GF-D8 (cell line): ENCODE measurements at places on chromosomes 6 and 20.

GRCh38 chr6:52573295-52573694 is 3.6 kb downstream of the TRAM2 start:
- DNase-seq = no peak

- DNase-seq = no peak
These were observed 34.9 kb downstream of the ASCC3 start for GRCh38 chr6:100846276-100846675.

- no peak for DNase-seq
These were observed 195.5 kb upstream of the PRDM1 start for GRCh38 chr6:105890521-105891244.

DNA sequence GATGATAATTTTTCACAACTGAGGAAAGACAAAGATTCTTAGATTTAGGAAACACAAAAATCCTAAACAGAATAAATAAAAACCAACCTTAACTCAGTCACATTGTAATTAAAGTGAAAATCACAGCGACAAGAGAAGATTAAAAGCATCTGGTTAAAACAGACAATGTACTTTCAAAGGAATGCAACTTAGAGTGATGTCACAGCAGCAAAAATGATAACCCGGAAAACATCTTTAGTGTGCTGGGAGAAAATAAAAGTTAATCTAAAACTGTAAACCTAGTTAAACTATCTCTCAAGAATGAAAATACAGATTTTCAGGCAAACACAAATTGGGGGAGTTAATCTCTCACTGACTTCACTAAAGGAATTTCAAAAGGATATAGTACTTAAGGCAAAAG is 76.8 kb upstream of the OGFRL1 start:
- no peak for DNase-seq

- DNase-seq = no peak
These were observed 6.1 kb upstream of the LEMD2 start for GRCh38 chr6:33794910-33795623.

GRCh38 chr20:5180933-5181332 is 54.1 kb downstream of the CDS2 start:
- no peak for DNase-seq

- no peak for DNase-seq
These were observed 30.6 kb upstream of the LY86 start for GRCh38 chr6:6557886-6558285.

- DNase-seq = no peak
These were observed 65.0 kb downstream of the TOX2 start for GRCh38 chr20:43979576-43980105.

DNA sequence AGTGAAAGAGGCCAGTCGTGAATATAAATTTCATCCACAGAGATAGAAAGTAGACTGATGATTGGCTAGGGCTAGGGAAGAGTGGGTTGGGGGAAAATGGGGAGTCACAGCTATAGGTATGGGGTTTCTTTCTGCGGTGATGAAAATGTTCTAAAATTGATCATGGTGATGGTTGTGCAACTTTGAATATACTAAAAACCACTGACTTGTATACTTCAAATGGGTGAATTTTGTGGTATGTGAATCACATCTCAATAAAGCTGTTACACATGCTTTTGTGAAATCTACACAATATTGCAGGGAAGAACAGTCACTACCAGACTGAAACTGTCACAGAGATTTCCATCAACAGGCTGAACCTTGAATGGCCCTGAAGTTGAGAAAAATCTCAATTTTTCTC is 61.5 kb downstream of the LYRM4 start:
- no peak for DNase-seq

- no peak for DNase-seq
These were observed 563 bp upstream of the NNAT start for GRCh38 chr20:37520419-37520955.

DNA sequence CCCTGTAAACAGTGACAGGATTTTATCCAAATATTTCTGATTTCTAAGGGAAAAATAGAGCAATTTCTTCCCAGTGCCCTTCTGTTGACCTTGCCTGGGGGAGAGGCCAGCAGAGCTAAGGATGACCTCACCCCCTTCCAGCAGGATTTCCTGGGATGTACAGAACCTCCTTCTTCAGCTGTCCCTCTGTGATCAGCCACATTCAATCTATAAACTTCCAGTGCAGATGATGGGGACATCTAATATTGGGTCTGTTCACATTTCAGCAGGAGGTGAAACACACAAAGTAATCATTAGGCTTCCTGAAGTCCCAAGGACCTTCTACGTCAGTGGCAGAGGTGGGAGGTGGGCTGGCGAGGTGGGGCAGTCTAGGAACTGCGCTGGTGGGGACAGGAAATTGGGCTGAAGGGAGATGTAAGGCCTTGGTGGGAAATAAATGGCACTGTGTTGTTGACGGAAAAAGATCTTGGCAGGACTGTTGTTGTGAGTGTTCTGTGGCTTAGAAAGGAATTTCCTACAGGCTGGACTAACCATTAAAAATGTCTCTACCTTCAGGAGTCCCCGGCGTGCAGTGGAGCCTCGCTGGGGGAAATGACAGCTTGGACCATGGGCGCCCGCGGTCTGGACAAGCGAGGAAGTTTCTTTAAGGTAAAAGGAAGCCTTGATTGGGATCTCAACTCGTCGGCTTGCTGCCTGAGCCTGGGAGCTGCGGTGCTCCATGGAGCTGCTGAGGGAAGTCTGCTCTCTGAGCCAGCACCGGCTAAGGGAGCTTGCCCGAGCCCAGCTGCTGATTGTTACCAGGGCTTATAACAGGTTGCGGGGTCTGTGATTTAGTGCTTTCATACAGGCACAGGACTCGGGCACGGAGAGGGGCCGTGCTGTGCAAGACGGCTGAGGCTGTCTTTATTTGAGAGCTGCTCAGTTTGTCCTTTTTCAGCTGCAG is 127.9 kb upstream of the NAA20 start:
- DNase-seq = no peak

- DNase-seq = no peak
These were observed 155.7 kb upstream of the SUPT3H start for GRCh38 chr6:45533386-45533785.

DNA sequence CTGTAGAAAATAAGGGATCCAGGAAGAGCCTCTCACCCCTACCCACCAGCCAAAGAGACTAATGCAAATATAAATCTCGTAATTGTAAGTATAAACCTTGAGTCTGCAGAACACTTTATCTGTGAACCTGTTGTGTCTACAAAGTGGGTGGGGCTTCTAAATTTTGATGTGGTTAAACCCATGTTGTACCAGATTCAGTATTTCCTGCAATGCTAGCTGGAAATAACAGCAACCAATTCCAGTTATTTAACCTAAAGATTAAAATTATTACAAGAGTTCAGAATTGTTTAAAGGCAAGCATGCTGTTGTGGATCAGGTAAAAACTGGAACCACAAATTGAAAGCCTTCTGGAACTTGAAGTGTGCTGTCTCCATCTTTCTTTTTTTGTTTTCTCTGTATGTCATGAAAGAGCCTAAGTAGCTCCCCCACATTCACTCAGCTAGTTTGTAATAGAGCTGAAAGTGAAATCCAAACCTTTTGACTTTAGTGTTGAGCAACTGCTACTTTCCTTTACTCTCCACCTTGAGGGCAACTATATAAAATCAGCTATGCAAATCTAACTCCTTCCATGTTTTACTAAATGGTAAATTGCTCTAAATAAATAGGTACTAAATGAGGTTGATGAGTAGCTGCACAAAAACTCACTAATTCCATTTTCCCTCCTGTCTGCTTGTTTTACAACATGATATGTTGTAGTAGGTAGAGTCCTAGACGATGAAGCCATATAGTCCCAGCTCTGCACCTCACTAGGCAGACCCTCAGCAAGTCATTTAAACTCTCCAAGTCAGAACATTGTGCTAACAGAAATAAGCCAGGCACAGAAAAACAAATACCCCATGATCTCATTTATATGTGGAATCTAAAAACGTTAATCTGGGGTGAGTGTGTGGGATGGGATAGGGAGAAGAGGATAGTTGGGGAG is 17.9 kb upstream of the THEMIS start:
- DNase-seq = no peak

- DNase-seq = no peak
These were observed 16.2 kb downstream of the TFAP2A start for GRCh38 chr6:10398446-10399218.

DNA sequence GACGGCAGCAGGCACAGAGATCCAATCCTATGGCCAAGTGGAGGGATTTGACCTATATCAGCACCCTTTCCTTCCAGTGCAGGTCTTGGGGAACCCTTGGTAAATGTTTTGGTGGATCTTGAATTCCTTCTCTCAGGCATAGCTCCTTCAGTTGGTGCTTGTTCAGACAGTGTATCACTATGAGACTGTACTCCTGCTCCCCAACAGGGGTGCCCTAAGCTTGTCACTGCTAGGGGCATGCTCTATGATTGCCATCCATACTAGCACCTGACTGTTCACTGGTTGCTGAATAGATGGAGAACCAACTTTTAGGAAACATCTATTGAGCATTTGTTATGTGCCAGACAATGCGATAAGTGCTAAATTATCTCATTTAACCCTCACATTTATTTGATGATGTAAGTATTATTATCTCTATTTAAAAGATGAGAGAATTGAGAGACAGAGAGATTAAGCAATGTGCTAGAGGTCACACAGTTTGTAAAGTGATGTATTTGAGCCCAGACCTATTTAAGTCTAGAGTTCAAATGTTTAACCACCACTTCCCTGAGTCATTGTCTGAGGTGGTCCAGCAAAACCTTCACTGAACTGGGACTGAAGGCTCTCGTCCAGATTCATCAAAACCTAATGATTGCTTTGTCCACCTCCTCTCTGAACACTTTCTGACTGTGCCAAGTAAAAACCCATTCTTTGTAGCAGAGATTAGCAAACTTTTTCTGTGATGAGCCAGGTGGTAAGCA is 34.3 kb downstream of the ADGRF1 start:
- DNase-seq = no peak

- DNase-seq = no peak
These were observed at the start of gene RSPH9 for GRCh38 chr6:43644940-43645612. RSPH9 (plus strand) TSS chr6:43645036; CDS start chr6:43645099, 63 bp downstream.

DNA sequence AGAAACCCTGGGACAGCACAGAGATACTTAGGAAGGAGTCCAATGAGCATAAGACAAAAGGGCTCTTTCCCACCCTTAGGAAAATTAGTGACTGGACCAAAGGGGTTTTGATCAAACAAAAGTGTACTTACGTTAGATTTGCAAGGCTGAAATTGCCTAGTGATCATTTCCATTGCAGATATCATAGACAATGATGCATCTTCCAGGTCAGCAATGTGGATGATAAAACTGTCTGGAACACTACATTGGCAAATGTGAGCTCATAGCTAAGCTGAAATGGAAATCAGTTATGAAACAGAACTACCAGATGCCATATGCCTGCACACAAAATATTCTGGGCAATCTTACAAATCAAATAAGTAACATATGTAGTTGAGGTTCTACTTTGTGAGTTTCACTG is 34.0 kb downstream of the LY86 start:
- no peak for DNase-seq

- no peak for DNase-seq
These were observed 45.0 kb downstream of the RNF144B start for GRCh38 chr6:18432180-18432579.

DNA sequence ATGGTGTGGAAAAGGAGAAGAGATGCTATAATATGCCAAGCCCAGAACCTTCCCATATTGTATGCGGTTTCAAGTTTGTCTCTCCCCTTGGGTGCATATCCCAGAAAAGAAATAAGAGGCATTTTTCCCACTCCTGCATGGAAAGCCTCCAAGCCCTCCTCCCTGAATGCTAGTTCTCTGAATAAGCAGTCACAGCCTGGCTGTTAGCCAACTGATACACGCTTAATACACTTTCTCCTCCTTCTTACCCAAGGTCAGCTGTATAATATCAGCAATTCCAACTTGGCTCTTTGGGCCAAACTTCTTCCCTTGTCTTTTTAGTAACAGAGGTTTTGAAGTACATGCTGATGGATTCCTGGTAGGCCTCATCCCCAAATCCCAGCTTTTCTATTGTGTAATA is 440.1 kb downstream of the EPHA7 start:
- DNase-seq = no peak

- DNase-seq = no peak
These were observed 2.3 kb downstream of the LIN28B start for GRCh38 chr6:104959026-104959858.

DNA sequence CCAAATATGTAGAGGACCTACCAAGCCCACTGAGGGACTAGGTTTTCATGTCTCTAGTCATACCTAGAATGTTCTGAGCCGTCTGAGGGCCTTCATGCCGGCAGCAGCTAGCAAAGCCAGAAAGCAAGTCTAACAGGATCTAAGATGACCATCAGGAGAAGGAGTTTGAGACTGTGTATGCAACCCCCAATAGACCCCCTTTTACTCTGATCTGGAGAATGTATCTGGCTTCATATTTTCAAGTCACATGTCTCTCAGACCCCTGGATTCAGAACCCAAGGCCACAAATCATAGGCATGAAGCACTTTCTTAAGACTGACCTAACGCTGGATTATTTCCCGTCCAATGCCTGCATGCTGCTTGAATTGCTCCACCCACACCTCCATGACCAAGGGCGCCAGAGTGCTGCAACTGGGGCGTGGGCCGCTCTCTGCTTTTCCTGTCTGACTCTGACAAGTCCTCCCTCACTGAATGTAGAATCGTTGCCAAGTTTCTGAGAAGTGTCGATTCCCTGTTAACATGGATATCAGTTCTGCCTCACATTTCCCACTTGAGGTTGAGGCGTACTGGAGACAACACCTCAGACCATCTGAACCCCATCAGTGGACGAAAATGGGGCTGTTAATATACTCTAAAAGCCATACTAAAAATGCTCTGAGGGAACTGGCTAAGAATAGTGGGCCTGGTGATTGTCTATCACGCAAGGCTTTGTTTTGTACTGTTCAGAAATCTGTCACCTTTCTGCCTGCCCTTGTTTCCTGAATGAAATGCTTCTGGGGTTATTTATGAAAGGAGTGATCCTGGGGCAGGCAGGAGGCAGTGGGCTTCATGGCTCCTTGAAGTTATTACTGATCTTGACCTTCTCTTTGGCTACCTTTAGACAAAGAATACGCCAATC is 23.9 kb upstream of the ASXL1 start:
- no peak for DNase-seq

- DNase-seq = no peak
These were observed 654.1 kb downstream of the KIF16B start for GRCh38 chr20:15919118-15919517.

DNA sequence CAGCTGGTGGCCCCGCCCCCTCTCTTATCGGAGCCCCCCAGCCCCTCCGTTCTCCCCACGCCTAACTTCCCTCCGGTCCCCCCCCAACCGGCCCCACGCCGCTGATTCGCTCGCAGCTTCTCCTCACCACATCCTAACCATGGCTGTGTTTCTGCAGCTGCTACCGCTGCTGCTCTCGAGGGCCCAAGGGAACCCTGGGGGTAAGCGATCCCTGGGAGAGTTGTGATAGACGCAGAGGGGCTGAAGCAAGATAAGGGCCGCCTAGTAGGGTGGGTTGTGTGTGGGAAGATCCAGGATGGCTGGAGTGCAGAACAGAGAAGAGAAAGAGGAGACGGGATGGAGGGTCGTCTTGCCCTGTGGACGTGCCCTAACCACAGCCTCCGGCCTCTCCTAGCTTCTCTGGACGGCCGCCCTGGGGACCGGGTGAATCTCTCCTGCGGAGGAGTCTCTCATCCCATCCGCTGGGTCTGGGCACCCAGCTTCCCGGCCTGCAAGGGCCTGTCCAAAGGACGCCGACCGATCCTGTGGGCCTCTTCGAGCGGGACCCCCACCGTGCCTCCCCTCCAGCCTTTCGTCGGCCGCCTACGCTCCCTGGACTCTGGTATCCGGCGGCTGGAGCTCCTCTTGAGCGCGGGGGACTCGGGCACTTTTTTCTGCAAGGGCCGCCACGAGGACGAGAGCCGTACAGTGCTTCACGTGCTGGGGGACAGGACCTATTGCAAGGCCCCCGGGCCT is at the start of gene MPIG6B:
Gene MPIG6B, plus strand, starts transcription at position 129 of the 735 bp plus-strand sequence. Its CDS starts 11 bp downstream, at position 140.
- DNase-seq = peak; percentile 15

GRCh38 chr6:119887666-119888065 is 538.1 kb upstream of the MAN1A1 start:
- DNase-seq = no peak
